ENCODE measurements at places on chromosomes 3 and 15. TPM values are rescaled to one million over a fixed set of nuclear protein-coding genes. Genes with fewer than 3 reads are reported as not detected.

DNA sequence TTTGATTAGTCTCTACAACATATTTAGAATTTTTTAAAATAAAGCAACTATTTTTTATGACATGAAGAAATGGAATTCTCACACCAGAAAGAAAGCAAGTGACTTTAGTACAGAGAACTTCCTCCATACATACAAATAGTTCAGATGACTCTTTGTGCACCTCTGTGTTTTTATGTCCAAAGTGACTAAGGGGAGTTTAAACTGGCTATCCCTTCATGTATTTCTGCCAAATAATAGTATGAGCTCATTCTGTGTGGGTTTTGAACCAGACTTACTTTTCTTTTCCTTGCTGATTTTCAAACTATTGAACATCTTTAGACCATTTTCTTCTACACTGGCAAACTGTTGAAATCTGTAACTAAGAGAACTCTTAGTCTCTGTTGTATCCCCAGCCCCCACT lies 196.3 kb downstream of the EPHA3 start:
- no peak for DNase-seq

DNA sequence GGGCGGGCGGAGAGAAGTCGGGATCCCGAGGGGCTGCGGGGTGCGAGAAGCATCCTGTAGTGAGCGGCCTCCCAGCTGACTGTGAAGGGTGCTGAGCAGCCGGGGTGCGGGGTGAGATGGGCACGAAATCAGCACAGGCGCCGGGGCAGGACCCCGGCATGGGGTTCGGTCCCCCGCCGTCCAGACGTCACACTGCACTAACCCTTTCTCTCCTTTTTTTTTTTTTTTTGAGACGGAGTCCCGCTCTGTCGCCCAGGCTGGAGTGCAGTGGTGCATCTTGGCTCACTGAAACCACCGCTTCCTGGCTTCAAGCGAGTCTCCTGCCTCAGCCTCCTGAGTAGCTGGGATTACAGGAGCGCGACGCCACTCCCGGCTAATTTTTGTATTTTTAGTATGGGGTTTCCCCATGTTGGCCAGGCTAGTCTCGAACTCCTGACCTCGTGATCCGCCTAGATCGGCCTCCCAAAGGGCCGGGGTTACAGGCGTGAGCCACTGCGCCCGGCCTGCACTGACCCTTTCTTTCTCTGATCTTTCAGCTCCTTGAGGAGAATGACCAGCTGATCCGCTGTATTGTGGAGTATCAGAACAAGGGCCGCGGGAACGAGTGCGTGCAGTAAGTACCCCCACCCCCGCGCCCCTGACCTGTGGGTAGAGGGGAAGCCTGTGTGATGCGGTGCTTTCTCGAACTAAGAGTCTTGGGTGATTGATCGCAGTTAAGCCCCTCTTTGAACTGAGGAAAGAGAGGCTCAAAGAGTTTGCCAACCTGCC lies 513 bp downstream of the SS18L2 start:
- no peak for DNase-seq

DNA sequence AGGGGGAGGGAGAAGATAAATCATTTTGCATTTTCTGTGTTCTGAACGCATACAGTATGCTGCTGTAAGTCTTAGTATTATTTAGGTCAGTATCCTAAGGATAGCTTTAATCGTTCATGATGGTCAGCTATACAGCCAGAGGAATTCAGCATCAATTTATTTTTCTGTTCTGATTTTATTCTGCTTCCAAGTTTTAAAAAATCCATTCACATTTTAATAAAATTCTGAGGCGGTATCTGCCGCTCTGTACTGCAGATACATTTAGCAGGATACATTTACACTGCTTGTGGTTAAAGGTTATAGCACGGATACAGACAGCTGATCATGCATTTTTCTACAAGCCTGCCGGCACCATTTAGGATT lies 17.8 kb downstream of the ZBTB38 start:
- no peak for DNase-seq

- no peak for DNase-seq
These were observed 181.4 kb upstream of the GRM7 start for GRCh38 chr3:6679510-6679909.

DNA sequence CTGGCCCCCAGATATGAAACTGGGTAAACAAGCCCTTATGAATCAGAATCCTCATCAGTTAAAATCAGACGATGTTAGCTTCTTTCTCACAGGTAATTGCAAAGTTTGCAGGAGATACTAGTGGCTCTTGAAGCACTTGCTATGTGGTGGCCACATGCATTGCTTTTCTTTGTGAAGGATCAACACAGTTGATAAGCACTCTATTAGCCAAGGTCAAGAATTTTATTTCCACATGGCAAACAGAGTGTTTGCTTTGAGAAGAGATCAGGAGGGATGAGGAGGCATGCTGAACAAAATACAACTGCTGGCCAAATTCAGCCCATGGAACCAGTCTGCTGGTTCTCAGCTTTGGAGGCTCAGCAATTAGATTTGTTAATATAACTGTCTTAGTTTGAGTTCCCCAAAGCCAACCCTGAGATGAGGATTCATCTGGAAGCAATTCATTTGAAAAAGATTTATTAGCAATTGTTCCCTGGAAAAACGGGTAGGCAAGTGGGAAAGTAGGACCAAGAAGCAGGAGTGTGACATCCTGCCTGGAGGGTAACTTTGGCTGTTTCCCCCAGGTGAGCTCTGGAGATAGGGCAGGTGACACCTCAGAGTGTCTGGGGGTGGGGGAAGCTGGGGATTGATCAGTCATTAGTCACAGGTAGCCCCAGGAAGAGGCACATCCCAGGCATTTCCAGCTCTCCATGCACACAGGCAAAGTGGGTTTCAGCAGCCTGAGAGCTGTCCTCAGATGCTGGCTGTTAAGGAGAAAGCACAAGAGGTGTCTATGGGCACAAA lies 180.3 kb downstream of the ABHD5 start:
- DNase-seq = no peak

RTP1 gene
- not detected for polyA plus RNA-seq

Measured in hindlimb muscle (tissue), 1 donor.